Activated naive CD4-positive, alpha-beta T cell (primary cell): ENCODE measurements at places on chromosomes 3 and 15.

GRCh38 chr15:59794229-59794886 is 105.2 kb upstream of the BNIP2 start:
- no peak for DNase-seq

DNA sequence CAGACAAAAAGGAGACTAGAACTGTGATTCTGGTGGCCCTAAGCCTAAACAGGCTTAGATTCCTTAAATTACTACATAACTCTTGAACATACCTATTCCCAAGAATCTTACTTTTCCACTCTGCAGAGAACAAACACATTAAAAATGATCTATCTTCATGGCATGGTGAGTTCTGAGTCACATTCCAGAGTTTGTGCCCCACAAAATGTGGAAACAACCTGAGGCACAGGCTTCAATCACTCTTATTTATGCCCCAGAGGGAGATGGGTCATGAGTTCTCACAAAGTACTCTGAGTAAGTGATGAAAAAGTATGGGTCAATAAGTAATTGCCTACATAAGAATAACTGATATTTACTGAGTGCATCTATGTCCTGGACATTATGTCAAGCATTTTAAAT is 137.5 kb upstream of the SLC2A2 start:
- DNase-seq: no peak

DNA sequence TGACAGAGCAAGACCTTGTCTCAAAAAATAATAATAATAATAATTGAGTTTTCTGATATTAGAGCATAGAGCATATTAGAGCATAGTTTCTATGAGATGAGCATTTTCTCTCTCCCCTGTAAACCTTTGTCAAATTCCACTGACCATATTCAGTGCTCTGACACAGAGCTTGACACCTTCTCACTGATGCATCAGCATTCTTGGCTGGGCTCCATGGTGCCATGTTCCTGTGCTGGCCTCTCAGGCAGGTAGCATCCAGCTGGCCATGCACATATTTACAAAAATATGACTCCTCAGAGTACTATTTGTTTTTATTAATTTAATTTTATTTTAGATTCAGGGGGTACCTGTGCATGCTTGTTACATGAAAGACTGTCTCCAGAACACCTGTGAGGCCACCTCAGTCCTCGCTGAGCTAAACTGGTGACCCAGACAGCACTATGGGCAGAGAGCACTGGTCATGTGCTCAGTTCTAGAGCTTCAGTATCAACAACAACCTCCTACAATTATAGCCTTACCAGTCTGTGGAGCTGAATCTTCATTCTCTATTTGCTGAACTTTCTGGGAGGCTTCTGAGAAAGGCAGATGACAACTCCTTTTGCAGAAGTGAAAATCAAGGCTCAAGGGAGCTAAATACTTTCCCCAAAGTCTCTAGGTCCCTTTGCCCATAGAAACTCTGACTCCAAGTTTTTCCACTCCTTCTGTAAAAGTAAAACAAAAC is 21.6 kb upstream of the SLC28A2 start:
- DNase-seq: no peak

- DNase-seq: no peak
These were observed 9.9 kb upstream of the UBL7 start for GRCh38 chr15:74470631-74471395.

DNA sequence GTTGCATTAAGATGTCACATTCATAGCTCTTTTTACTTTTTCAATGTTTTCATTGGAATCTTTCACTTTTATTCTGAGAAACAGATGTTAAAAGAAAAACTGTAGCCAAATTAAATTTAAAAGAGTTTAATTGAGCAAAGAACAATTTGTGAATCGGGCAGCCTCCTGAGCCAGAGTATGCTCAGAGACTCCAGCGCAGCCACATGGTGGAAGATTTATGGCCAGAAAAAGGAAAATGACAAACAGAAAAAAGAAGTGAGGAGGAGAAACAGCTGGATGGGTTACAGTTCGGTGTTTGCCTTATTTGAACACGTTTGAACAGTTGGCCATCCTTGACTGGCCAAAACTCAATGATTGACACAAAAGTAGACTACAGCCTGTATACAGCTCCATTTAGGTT is 33.8 kb upstream of the RAB11A start:
- no peak for DNase-seq

DNA sequence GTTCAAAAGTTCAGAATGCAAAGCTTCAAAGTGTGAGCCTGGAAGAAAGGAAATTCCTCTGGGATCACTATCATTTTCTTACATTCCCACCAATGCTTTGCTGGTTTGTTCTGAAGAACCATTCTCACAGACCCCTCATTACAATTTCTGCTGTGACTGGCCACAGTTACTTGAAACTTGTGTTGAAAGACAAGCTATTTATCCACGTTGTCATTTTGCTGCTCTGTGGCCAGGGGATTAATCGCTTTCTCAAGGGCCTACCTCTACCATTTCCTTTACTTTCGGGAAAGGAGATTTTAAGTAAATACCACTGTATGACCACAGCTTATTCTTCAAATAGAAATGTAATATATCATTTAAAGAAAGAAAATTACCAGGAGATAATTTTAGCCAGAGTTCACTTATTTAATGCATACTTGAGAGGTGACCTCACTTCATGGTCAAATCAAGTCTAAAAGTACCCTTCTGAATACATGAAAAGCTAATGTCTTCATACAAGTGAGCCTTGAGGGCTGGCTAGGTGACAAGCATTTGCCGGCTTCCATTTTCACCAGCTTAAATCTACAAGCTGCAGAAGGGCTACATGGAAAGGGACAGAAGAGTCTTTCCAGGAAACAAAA is 69.8 kb upstream of the ROBO2 start:
- DNase-seq: no peak

- no peak for DNase-seq
These were observed 82.3 kb downstream of the AAGAB start for GRCh38 chr15:67172172-67172571.
